ENCODE measurements at places on chromosomes 2 and 18. TPM values are rescaled to one million over a fixed set of nuclear protein-coding genes. Genes with fewer than 3 reads are reported as not detected.

GRCh38 chr18:75346671-75347070 lies 80.8 kb downstream of the SMIM21 start:
- no peak overlapping the region for H3K4me3 ChIP-seq
- peaks cover 5% of the 10 kb centered on the region for H3K4me1 ChIP-seq
- H3K27ac ChIP-seq = no peak overlapping the region
- H3K27me3 ChIP-seq = peaks cover 6% of the 10 kb centered on the region
- H3K36me3 ChIP-seq = no peaks in the 10 kb centered on the region

DNA sequence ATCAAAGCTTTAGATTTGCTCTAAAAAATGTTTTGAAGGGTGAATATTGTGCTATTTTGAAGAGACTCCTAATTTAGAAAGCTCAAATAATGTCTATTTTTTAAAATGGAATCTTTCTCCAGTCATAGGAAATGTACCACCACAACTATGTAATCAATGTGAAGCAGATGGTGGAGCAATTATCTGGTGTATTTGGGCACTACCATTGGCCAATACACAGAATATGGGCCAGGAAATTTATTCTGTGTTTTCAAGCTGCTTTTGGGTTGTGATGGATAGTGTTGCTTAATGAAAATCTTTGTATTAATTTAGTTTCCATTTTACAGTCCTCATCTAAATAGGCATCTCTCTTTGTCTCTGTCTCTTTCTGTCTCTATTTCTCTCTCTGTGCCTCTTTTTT lies 17.1 kb upstream of the VWC2L start:
- no peak overlapping the region for H3K4me3 ChIP-seq
- DNase-seq = no peak
- H3K27ac ChIP-seq = no peak overlapping the region
- no peaks in the 10 kb centered on the region for H3K4me1 ChIP-seq
- no peaks in the 10 kb centered on the region for H3K27me3 ChIP-seq

DNA sequence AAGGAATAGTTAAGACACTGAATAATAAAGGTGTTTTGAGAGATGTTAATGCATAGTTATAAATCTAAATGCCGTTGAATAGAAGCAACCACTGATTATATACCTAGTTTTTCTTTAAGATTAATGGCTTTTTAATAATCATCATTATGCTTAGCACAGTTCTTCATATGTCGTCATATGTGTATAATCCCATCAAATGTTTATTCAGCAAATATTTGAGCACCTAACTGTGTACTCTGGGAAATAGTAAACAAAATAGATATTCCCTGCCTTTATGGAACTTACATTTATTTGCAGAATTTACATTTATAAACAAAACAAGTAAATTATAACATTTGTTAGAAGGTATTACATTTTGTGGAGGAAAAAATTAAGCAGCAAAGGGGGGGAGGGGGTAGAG lies 9.8 kb downstream of the NUP35 start:
- no peaks in the 10 kb centered on the region for H3K27me3 ChIP-seq
- H3K4me3 ChIP-seq = no peak overlapping the region
- H3K27ac ChIP-seq = no peak overlapping the region

Gene SLC30A3
- not detected for total RNA-seq

DNA sequence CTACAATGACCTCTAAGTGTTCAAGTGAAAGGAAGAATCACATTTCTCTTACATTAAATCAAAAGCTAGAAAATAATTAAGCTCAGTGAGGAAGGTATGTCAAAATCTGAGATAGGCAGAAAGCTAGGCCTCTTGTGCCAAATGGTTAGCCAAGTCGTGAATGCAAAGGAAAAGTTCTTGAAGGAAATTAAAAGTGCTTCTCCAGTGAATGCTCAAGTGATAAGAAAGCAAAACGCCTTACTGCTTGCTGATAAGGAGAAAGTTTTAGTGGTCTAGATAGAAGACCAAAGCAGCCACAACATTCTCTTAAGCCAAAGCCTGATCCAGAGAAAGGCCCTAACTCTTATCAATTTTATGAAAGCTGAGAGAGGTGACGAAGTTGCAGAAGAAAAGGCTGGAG lies 932.3 kb upstream of the ACVR2A start:
- no peak overlapping the region for H3K27ac ChIP-seq
- no peak for DNase-seq
- no peaks in the 10 kb centered on the region for H3K36me3 ChIP-seq
- no peak overlapping the region for H3K4me3 ChIP-seq

GRCh38 chr18:54734059-54734458 lies 94.2 kb upstream of the RAB27B start:
- peaks cover 5% of the 10 kb centered on the region for H3K4me1 ChIP-seq
- no peak overlapping the region for H3K27ac ChIP-seq
- H3K4me3 ChIP-seq = no peak overlapping the region

Gene LTBP1
- total RNA-seq = 59.7 TPM

DNA sequence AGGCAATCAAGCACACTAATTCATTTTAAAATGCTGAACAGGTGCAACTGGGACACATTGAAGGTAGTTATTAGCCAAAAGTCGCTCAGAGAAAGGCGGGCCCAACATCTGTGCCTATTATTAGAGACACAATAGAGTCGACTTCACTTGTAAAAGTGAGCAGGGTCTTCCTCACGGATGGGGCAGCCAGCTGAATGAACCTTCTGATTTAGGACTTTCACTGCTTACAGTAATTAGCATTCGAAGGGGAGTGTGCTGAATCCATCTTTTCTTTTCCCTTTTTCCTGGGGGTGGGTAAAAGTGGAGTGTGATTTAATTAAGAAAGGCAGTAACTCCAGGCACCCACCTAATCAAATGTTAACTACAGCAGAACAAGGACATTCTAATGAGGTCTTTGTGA lies 677.7 kb downstream of the DCDC2C start:
- no peak for DNase-seq
- no peak overlapping the region for H3K4me3 ChIP-seq
- H3K27ac ChIP-seq = no peak overlapping the region
- H3K36me3 ChIP-seq = no peaks in the 10 kb centered on the region
- no peaks in the 10 kb centered on the region for H3K4me1 ChIP-seq
- H3K27me3 ChIP-seq = no peaks in the 10 kb centered on the region

Gene SERPINB13
- not detected for total RNA-seq

Gene SAG
- not detected for total RNA-seq

GRCh38 chr2:96191937-96192670 lies 16.5 kb downstream of the STARD7 start:
- peaks cover 12% of the 10 kb centered on the region for H3K4me1 ChIP-seq
- H3K27ac ChIP-seq = peak overlapping the region; percentile 12
- H3K4me3 ChIP-seq = no peak overlapping the region
- DNase-seq = no peak
- H3K36me3 ChIP-seq = peaks cover 32% of the 10 kb centered on the region
- no peaks in the 10 kb centered on the region for H3K27me3 ChIP-seq

DNA sequence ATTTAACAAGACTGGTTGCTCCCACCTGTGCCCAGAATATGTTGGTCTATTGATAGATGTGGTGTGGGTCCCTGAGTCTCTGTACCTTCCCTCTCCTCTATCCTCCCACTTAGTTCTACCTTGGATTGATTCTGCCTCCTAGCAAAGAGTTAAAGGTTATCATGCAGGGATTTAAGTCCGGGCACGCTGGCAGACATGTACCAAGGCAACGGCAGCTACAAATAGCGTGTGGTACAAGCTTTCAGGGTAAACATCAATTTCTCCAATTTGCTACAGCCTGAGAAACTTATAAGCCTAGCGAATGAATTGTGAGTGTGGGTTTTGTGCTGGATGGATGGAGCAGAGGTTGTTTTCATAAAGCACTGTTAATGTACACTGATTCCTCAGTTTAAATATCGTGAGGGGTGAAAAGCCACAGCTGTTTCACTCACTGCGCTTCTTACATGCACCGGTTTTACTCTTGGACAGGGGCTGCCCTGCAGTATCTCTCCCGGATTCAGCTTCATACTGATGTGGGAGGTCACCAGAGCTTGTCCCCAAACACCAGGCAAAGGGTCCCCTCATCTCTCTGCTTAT lies 289.8 kb downstream of the ICOS start:
- H3K27ac ChIP-seq = peak overlapping the region; percentile 9
- H3K4me1 ChIP-seq = peaks cover 19% of the 10 kb centered on the region
- H3K36me3 ChIP-seq = no peaks in the 10 kb centered on the region
- no peak overlapping the region for H3K4me3 ChIP-seq
- no peak for DNase-seq

DNA sequence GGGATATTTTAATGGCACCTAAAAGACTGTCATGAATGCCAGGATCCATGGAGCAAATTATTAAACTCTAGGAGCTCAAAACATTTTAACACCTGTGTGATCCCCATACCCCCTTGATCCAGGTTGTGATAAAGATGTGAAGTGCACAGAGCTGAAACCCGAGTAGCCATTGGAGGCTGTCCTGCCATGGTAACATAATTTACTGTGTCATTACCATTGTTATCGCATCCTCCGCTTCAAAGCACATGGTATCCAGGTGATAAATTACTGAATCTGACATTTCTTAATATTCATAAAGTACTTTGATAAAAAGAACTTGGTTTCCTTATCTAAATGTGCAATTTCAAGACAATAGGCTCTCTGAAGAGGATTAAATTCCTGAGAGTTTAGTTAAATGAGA lies 109.3 kb downstream of the CHST9 start:
- H3K4me3 ChIP-seq = no peak overlapping the region
- no peaks in the 10 kb centered on the region for H3K27me3 ChIP-seq
- no peak overlapping the region for H3K27ac ChIP-seq

DNA sequence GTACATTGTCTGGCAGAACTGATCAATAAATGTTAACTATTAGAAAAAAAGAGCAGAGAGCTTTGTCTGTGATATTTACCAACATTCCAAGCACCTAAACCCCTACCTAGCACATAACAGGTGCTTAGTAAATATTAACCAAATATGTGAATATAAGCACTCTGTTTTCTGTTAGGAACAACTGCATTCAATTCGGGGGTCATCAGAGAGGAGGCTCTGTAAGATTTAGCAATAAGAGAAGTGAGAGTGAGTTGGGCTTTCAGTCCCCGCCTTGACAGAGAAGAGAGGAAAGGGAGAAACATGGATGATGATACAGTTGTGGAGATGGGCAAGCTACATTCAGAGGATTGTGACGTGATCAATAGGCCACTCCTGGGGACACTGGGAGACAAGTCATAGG lies 47.7 kb downstream of the MYOM1 start:
- H3K4me3 ChIP-seq = no peak overlapping the region
- no peaks in the 10 kb centered on the region for H3K27me3 ChIP-seq
- H3K4me1 ChIP-seq = peaks cover 14% of the 10 kb centered on the region
- no peaks in the 10 kb centered on the region for H3K36me3 ChIP-seq
- DNase-seq = no peak

DNA sequence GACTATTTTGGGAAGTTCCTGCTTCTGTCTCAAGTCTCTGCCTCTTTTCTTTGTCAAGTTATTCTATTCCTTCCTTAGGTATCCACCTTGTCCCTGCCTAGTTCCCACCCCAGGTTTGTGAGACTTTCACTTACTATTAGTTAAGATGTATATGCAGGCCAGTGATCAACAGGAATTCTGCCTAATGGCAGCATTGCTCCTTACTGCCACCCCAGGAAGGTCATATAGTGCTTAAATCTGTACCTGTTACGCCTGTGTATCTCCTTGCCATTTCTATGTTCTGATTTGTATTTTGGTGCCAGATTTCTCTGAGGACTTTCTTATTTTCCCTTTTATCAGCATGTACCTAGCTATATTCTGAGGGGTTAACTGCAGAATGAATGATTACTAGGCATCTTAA lies 746.0 kb upstream of the TMEFF2 start:
- DNase-seq = no peak
- H3K4me3 ChIP-seq = no peak overlapping the region
- H3K36me3 ChIP-seq = peaks cover 1% of the 10 kb centered on the region

Gene RESP18
- total RNA-seq = not detected

GRCh38 chr2:204356151-204356641 lies 189.1 kb upstream of the PARD3B start:
- H3K27ac ChIP-seq = no peak overlapping the region
- H3K27me3 ChIP-seq = no peaks in the 10 kb centered on the region
- no peak overlapping the region for H3K4me3 ChIP-seq

Gene CRYGD
- not detected for total RNA-seq

DNA sequence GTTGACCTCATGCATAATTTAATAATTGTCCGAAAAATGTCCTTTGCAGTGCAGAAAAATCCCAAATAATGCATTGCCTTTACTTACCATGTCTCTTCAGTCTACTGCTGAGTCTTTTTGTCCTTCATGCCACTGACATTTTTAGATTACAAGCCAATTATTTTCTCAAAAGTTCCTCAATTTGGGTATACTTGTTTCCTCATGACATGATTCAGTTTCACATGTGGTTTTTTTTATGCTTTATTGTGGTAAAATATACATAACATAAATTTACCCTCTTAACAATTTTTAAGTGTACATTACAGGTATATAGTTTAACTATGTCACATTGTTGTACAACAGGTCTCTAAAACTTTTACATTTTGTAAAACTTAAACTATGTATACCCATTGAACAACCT lies 81.0 kb downstream of the EPC2 start:
- H3K4me3 ChIP-seq = no peak overlapping the region
- H3K4me1 ChIP-seq = peaks cover 13% of the 10 kb centered on the region
- peaks cover 20% of the 10 kb centered on the region for H3K36me3 ChIP-seq
- no peaks in the 10 kb centered on the region for H3K27me3 ChIP-seq
- DNase-seq = no peak
- no peak overlapping the region for H3K27ac ChIP-seq

Gene ITPRIPL1
- total RNA-seq = 6.1 TPM

GRCh38 chr2:12495247-12495868 lies 221.4 kb upstream of the TRIB2 start:
- no peak overlapping the region for H3K4me3 ChIP-seq
- H3K27me3 ChIP-seq = no peaks in the 10 kb centered on the region
- H3K27ac ChIP-seq = no peak overlapping the region
- DNase-seq = no peak
- no peaks in the 10 kb centered on the region for H3K36me3 ChIP-seq
- H3K4me1 ChIP-seq = no peaks in the 10 kb centered on the region

- no peak for DNase-seq
- no peaks in the 10 kb centered on the region for H3K4me1 ChIP-seq
- H3K27me3 ChIP-seq = no peaks in the 10 kb centered on the region
- no peak overlapping the region for H3K27ac ChIP-seq
Measured at GRCh38 chr18:40832362-40832761, 1122.7 kb upstream of the PIK3C3 start.

Gene PLEK
- total RNA-seq = not detected

DNA sequence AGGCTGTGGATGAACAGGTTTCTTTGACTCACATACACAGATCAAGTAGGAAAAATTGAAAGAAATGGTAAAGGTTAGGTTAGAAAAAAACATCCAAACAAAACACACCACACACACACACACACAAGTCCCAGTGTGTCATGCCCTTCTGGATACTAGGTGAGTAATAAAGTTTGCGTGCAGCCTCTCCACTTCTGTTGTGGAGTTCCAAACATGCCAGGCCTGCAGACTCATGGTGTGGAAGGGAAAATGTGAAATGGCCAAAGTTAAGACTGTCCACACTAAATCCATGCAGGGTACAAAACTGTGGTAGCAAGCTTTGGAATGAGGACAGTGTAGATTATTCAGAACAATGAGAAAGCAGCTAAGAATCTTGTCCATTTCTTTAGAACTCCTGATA lies 114.6 kb downstream of the IKZF2 start:
- DNase-seq = no peak
- H3K27ac ChIP-seq = no peak overlapping the region
- no peaks in the 10 kb centered on the region for H3K4me1 ChIP-seq

- no peaks in the 10 kb centered on the region for H3K27me3 ChIP-seq
- H3K4me3 ChIP-seq = no peak overlapping the region
- H3K4me1 ChIP-seq = no peaks in the 10 kb centered on the region
- no peaks in the 10 kb centered on the region for H3K36me3 ChIP-seq
- H3K27ac ChIP-seq = no peak overlapping the region
Measured at GRCh38 chr18:29711932-29712331, 1330.6 kb downstream of the DSC3 start.

GRCh38 chr2:154264024-154264423 lies 392.3 kb downstream of the GALNT13 start:
- H3K27me3 ChIP-seq = no peaks in the 10 kb centered on the region
- H3K4me1 ChIP-seq = no peaks in the 10 kb centered on the region
- no peaks in the 10 kb centered on the region for H3K36me3 ChIP-seq
- no peak for DNase-seq
- no peak overlapping the region for H3K27ac ChIP-seq

All from progenitor cell of endocrine pancreas (in vitro differentiated cells).